ENCODE measurements at places on chromosomes 7 and 10. TPM values are rescaled to one million over a fixed set of nuclear protein-coding genes. Genes with fewer than 3 reads are reported as not detected.
A peak's percentile ranks its signal among the peaks of the same experiment; 100 is the strongest.

DNA sequence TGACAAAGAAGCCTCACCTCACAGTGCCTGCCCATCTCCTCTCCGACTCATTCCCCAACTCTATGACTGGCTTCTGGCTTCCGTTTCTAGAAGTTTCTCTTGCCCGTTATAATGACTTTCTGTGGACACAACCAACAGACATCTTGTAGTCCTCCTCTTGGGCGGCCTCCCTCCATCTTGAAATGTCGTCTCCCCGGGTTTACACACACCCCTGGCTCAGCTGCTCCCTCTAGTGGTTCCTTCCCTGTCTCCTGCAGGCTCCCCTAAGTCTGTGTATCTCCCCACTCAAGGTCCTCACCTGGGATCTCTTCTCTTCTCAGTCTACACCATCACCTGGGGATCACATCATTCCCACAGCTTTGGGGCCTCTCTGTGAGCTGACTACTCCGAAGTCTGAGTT is 123.4 kb upstream of the NEBL start:
- no peak for DNase-seq

- DNase-seq = no peak
Observed at GRCh38 chr7:17040716-17041115, 158.9 kb upstream of the AGR3 start.

- no peak for DNase-seq
Observed at GRCh38 chr10:132319853-132320653, 11.9 kb upstream of the LRRC27 start.

DNA sequence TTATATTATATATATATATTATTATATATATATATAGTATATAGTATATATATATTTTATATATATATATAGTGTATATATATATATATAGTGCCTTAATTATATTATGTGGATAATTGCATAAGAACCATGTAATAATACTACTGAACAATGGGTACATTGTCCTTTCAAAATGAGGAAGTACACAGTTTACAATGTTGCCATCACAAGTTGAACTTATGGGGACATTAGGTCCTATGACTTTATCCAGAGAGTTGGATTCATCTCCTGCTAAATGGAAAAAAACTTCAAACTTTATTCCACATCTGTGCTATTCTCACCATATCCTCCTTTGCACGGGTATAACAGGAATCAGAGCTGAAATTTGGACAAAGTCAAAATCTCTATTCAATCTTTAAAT is 105.0 kb upstream of the AGR3 start:
- DNase-seq = no peak

DNA sequence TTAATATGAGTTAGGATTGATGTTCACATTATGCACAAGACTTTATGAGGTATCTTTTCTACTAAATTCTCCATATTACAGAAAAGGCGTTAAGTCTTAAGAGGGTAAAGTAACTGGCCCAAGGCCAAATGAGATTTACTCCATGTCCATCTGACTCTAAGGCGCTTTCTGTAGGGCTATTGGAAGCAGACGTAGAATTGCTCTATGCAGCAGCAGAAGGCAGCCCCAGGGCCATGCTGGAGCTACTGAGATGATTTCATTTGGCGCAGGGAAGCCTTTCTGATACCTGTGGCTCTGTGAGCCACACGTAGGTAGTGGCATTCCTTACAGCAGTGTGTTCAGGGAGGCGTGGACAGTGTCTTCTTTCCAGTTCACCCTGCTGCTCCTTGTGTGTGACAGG is 133.1 kb downstream of the SH2D4B start:
- DNase-seq = no peak

DNA sequence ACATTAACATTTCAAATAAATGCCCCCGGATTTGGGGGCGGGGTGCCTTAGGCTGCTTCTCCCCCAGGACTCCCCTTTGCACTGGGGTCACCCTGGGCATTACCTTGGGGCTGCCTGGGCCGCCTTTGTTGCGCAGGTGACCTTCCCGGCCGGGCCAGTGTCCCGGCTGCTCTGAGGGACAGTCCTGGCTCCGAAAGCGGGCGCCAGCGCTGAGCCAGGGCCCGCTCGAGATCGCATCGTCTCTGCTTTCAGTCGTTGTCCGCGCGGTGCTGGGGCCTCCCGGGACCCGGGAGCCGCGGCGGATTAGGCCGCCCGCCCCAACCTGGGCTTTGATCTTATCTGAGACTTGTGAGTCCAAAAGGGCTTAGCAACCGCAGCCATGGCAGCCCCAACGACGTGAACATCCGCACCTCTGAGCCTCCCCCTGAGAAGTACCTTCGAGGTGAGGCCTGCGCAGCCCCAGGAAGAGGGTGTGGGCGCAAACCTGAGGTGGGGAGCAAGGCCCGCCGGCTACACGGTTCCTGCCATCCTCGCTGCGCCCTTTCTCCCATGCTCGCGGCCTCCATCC is 14.8 kb upstream of the WAPL start:
- DNase-seq = no peak

DNA sequence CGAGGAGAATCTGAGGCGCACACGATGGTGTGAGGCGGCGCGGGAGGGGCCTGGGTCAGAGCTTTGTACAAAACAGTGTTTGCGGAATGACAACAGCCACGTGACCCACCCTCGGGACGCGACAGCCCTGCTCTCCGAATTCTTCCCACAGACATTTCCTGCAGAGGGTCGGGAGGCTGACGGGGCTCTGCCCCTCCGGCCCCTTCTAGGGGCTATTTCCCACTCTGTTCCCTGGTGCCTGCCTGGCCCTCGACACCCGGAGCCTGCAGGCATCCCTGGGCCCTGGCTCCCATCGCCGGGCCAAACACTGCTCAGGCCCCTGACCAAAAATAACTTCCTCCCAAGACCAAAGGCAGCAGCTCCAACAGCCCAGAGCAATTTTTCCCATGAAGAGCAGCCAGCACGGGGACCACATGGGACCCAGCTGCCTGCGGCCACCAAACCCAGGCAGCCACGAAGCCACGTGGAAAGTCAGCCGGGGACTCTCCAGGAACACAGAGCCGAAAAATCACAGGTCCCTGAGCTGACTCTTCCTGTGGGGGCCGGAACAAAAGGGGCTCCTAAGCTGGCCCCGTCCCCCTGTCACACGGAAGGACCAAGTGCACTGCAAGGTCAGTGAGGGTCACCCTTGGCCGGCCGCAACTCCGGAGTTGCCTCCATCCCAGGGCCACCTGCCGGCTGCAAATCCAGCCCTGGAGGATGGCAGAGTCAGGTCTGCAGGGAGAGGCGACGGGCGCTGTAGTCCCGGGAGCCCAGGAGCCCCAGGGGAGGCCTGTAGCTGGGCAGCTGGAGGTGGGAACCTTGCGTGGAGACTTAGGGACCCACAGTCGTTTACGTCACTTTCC is 42.0 kb downstream of the PAPOLB start:
- peak; percentile 63 for DNase-seq

- DNase-seq = no peak
Observed at GRCh38 chr10:109862041-109862440, 61.3 kb downstream of the XPNPEP1 start.

DNA sequence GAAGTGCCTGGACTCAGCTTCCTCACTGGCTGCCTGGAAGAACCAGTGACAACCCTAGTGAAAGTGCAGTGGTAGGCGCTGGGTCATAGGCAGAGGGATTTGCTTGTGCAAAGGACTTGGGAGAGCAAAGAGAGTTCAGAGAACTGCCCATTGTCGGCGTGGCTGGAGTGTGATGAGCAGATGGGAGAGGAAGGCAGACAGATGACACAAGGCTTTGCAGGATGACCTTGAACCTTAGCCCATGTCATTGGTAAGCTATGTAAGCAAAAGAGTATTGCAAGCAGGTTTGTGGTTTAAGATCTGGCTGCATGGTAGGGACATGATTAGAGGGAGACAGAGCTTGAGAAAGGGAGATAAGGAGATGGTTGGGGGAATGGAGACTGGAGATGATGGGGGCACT is 35.3 kb upstream of the NOBOX start:
- DNase-seq = no peak

DNA sequence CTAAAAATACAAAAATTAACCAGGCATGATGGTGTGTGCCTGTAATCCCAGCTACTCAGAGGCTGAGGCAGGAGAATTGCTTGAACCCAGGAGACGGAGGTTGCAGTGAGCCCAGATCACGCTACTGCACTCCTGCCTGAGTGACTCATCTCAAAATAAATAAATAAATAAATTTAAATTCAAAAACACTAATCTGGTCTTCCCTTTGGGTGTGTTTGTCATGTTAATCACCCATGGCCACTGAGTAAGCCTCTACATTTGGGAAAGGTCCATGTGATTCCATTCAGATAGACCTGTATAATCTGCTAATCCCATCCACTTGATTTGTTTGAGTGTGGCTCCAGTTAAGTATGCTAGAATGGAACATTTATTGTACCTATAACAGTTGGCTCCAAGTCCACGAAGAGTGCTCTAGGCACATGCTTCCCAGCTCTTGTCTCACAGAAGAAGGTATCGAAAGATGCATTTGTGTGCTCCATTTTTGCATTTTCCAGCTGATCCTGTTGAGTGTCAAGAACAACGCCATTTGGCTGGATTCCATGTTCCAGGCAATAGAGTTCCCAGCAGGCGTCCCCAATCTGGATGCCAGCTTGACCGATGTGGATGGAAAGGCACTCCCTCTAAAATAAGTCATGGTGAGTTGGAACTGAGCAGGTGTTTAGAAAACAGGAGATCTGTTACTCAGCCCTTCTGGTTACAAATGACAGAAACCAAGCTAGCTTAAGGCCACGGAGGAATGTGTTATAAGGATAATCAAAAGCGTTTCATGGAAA is 4.0 kb downstream of the TUBAL3 start:
- no peak for DNase-seq

DNA sequence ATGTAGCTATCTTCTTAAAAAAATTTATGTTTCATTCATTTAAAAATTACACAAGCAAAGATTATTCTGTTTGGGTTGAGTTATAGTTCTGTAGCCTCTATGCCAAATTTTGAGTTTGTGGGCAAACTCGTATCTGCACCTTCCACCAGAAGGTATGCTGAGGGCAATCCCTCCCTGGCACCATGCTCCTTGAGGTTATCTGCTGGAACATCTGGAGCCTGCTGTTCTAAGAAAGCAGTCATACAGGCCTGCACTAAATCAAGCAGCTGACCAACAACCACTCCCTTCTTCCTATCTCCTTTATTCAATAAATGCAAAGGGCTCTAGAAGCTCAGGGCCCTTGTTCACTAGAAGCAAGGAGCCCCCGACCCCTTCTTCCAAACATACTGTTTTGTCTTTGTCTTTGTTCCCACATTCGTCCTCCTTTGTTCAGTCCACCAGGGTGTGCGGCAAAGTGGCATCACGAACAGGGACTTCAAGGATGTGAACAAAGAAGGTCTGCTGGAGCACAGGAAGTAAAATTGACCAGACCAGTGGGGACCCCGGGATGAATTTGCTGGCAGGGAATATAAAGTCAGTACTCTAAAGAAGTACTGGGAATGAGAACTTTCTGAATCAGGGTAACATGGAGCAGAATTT is 36.4 kb downstream of the OR13A1 start:
- no peak for DNase-seq

DNA sequence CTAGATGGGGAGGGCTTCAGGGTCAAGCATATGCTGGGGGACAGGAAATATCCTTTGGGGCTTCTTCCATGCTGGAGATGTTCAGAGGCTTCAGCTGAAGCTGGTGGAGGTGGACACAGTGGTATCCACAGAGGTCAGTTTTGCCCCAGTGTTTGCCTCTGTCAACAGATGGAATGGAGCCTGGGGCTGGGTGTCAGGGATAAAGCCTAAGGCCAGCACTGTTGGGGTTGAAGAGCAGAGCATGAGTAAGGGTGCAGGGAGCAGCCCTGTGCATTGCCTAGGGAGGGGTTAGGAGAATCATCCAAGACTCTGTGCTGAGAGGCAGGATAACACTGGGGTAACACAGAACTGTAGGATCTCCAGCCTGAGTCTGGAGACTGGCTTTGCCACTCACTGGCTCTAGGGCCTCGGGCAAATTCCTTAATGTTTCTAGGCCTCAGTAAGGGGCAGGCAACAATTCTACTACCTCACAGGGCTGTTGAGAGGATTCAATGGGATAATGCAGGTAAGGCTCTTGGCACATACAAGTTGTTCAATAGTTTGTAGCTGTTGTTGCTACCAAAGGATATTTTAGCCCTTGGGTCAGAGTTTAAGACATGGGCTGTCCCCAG is 21.8 kb upstream of the MYL7 start:
- no peak for DNase-seq

DNA sequence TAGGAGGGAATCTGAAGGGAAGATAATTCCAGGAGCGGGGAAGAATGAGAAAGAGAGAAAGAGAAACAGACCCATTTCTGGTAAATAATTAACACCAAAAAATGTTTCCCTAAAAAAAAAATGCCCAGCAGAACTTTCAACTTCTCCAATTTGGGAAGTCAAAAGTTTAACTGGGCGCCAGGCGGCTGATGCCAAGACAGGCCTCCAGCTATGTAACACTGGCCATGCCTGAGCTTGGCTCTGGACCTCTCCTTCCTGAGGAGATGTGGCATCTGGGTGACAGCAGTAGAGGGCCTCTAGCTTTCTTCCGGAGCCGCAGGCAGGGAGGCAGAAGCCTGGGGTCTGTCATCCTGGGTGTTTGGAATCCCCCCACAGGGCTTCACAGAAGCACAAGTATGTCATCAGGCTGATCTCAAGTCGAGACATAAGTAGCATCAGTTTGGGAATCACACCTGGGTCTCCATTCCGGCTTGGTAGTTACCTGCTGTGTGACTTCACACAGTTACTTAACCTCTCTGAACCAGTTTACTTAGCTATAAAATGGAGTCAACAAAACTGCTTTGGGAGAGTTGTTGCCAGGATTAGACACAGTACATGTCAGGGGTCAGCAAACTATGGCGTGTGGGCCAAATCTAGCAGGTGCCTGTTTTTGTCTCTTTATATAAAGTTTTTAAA is 50.5 kb upstream of the TCF7L2 start:
- no peak for DNase-seq

GRCh38 chr7:1536743-1537534 is 6.4 kb downstream of the MAFK start:
- DNase-seq = peak; percentile 96

- DNase-seq = no peak
Observed at GRCh38 chr10:24390146-24390700, 181.3 kb downstream of the KIAA1217 start.

DNA sequence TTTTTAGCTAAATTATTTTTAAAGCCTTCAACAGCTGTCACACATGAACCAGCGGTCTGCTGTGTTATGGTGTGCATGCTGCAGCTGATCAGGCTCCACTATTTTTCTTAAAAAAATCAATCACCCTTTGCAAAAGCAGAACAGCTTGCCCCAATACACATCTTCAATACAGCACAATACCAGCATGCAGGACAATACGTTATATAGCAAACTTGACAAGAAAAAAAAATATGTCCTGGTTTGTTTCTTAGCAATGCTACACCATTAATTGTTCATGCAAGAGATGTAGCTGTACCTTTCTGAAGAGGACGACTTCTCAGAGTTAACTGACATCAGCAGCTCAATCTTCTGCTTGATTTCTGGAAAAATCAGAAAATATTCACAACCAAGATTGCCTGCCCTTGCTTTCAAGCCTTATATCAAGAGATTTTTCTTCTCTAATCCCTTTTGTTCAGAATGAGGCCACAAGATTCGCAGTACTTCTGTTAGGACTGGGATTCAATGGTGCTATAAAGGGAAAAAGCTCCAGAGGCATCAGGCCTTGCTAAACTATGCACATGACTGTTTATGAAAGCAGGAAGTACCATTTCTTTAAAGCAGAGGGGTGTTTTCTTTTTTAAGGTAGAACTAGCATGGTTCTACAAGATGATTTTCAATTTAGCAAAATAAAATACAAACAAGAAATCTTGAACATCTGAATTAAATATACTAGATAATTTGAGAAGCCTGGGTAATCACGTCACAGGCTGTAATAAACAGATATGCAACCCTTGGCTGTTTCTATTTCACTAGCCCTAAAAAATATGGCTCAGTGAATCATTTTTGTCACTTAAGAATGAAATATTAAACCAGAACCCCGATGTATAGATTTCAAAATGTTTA is 120.0 kb downstream of the SRPK2 start:
- no peak for DNase-seq

The TAS2R5 gene
- total RNA-seq = 0.47 TPM

The PGAM2 gene
- 671 TPM for total RNA-seq

The TCAF2 gene
- 0.22 TPM for total RNA-seq

The PPP1R9A gene
- 27.6 TPM for total RNA-seq
